ENCODE measurements at places on chromosomes 2 and 18.

- DNase-seq: no peak
Observed at GRCh38 chr2:100222844-100223243, 80.5 kb upstream of the AFF3 start.

DNA sequence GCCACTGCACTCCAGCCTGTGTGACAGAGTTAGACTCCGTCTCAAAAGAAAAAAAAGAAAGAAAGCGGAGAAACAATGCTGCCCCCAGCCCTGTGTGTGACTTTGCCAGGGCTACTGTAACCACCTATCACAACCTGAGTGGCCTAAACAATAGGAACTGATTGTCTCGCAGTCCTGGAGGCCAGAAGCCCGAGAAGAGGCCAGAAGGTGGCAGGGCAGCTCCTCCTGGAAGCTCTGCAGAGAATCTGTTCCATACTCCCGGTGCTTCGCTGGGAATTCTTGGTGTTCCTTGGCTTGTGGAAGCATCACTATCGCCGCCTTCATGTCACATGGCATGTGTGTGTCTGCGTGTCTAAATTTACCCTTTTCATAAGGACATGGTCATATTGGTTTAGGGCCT is 14.4 kb upstream of the RAB17 start:
- no peak for DNase-seq

- DNase-seq: no peak
Observed at GRCh38 chr18:45056926-45057325, 376.2 kb downstream of the SETBP1 start.

GRCh38 chr2:43415592-43415991 is 180.2 kb downstream of the THADA start:
- DNase-seq: no peak

GRCh38 chr2:236215196-236215595 is 47.0 kb upstream of the GBX2 start:
- no peak for DNase-seq

DNA sequence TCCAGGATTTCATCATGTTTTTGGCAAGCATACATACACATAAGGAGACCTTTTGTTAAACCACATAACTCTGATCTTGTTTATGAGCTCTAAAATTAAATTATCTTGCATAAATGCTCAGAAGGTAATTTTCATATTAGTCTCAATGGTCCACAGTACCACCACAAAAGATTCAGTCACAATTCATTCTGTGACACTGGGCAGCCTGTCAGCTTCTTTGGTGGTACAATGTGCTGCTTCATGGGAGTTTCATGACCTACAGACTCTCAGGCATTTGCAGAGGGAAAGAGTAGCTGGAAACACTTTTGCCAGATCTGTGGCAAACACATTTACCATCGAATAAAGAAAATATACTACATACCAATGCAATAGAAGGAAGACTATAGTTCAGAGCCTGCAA is 51.3 kb upstream of the ZNF397 start:
- no peak for DNase-seq
